NCI-H2081 treated with DMSO at 0.1 percent for 48 hours (cell line): ENCODE measurements at places on chromosomes 7 and 10.

DNA sequence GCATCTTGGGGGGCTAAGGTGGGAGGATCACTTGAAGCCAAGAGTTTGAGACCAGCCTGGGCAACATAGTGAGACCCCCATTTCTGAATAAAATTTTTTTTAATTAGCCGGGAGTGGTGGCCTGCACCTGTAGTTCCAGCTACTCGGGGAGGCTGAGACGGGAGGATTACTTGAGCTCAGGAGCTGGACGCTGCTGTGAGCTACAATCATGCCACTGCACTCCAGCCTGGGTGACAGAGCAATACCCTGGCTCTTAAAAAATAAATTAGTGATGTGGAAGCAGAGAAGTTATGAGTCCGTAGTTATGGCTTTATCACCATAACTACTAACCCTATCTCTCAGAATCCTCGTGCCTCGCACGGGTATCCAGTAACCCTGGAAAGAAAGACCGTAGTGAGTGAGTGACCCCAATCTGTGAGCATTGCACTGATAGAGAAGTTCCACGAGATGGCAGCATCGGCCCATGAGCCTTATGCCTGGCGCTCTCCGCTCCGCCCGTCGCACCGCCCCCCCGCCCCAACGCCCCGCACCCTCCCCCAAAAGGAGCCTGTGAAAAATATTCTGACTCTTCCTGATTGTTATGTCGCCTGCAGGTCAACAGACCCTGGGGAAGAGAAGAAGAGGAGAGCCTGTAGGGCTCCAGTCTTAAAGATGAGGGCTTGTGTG, 4.9 kb upstream of the SLC29A3 start:
- DNase-seq = no peak

GRCh38 chr10:35206274-35206673, 79.6 kb downstream of the CREM start:
- no peak for DNase-seq

GRCh38 chr7:80960244-80960795, 41.5 kb upstream of the SEMA3C start:
- DNase-seq = no peak

GRCh38 chr7:19119870-19120486, 2.5 kb upstream of the TWIST1 start:
- DNase-seq = no peak

DNA sequence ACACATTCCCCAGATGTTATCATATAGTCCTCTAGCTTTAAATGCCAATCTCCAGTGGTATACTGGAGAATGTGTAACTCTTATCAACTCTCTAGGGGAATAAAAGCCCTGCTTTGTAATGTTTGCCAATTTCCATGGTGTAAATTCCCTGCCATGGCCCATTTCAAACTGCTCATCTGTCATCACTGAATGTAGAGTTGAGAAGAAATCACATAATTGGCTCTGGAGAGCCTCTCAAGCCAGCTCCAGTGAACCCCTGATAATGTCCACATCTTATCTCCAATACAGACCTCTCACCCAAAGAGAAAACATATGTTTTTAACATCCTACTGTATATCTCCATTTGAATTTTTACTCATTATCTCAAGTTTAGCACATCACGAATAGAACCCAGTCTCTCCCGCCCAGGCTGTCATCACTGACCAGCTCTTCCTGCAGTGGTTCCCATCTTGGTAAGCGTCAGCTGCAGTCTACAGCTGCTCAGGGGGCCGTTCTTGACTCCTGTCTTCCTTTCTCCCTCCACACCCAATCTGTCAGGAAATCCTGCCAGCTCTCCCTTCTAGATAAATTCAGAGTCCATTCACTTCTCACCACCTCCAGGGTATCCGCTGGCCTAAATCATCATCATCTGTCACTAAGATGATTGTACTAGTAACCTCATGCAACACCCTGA, 332.4 kb downstream of the FRMD4A start:
- no peak for DNase-seq

- DNase-seq = no peak
Measured at GRCh38 chr7:104414216-104414615, 85.8 kb downstream of the LHFPL3 start.

- no peak for DNase-seq
Measured at GRCh38 chr7:98334081-98334480, 52.6 kb downstream of the BRI3 start.

GRCh38 chr10:95451150-95451549, 110.0 kb downstream of the SORBS1 start:
- DNase-seq = no peak

DNA sequence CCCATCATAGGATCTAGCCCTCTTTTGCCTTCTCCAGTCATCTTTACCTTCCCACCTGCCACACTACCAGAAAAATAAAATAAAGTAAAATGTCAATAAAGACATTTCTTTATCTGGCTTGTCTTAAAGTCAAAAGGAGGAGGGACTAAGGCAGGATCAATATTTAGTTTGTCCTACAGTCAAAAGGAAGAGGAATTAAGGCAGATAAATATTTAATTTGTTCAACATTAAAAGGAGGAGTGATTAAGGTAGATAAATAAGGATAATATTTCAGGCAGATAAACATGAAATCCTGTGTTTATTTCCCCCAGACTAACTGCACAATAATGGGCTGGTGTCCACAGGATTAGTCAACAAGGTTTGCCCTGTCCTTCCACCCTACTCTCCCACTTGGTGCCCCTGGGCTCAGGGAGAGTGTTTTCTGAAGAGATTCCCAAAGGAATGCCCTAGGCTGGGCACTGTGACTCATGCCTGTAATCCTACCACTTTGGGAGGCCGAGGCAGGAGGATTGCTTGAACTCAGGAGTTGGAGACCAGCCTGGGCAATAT, 18.3 kb upstream of the MSMB start:
- no peak for DNase-seq

- DNase-seq = no peak
Measured at GRCh38 chr10:99339077-99339476, 9.9 kb downstream of the CNNM1 start.
